ENCODE measurements at places on chromosomes 6 and 20.

- peak; percentile 72 for DNase-seq
These were observed 204.2 kb downstream of the KCNQ5 start for GRCh38 chr6:72826037-72826436.

GRCh38 chr6:53360093-53360912 is 11.6 kb upstream of the ELOVL5 start:
- peak; percentile 54 for DNase-seq

- no peak for DNase-seq
These were observed 71.3 kb downstream of the OTOR start for GRCh38 chr20:16819483-16819882.

- no peak for DNase-seq
These were observed 328.1 kb downstream of the HACE1 start for GRCh38 chr6:104531646-104532045.

DNA sequence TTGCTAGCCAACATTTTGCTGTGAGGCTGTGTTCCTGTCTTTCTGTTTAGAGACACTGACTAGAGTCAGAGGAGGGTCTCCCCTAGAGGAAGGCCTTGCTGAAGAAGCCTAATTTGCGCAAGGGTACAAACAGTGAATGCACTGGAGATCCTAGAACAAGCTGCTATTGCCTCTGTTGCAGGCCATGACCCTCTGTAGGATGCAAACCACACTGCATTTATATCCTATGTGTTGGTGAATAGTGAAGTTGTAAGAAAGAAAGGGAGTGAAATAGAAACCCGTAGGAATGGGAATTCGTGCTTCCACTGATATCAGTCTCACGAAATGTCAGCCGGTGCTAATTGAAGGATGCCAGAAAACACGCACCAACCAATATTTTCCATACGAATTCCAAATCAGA is 88.2 kb downstream of the GJA1 start:
- DNase-seq, result no peak

DNA sequence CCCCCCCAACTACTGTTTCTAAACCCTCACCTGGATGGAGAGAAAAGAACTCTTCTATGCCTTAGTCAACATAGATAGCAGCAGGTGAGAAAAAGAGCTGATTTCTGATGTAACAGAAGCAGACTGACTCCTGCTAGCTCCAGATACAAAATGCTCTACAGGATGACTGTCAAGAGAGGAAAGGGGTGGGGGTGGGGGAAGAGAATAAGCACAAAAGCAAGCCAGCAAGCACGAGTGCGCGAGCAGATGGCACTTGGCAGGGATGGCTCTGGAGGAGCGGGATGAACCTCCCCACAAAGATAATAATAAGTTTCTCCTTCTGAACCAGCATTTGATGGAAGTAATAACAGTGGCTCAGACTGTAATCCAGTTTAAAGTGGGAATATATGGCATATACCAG is 45.6 kb upstream of the SPDEF start:
- no peak for DNase-seq

- DNase-seq, result no peak
These were observed 633.1 kb downstream of the GRIK2 start for GRCh38 chr6:102026649-102027048.

GRCh38 chr6:40900791-40901190 is 138.2 kb downstream of the UNC5CL start:
- no peak for DNase-seq

DNA sequence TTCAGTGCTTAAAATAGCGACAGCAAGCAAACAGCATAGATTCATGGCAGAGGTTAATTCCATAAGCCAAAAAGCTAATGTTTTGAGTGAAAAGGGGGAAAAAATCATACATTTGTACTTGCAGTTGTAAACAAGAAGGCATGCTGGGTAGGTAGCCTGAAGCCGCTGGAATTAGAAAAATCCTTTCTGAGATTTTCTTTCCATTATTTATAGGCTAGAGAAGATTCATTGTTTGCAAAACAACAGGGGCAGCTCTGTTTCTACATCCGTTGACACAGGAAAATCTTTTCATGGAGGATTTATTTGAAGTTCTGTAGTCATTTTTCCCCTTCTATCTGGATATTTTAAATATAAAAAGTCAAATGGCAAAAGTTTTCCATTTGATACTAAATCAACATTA is 843.9 kb downstream of the QKI start:
- DNase-seq, result no peak

DNA sequence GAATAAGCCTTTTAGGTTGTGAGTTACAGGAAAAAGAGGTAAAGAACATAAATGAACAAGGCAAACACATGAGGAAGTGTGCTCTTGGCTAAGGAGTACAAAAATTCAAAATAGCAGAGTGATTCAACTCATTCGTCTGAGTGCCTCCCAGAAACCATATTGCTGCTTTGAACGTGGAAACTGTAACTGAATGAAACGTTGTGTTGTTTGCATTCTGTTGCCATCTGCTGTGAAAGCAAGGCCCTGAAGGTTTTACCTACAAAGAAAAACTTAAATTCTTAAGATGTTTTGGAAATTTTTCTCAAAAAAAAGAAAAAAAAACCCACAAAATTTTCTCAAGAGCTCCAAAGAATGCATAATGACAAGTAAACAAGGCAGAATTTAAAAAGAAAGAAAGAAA is 375.4 kb upstream of the HS3ST5 start:
- no peak for DNase-seq

GRCh38 chr6:113873043-113873667 is 16.0 kb downstream of the MARCKS start:
- no peak for DNase-seq

DNA sequence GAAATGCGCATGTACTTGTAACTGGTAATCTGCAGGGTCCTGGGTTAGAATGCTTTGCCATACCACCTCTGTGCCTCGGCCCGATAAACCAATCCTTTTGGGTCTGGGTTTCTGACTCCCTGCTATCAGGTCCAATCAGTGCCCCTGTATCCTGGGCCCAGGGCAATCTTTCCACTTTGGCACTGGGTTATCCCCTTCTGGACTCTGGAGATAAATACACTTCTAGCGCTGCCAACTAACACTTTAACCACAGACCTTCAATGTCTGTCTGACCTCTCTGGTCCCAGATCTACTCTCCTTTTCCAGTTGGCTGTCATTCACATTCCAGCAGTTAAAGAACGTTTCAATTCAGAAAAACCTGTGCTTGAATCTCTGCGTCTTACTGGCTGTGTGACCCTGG is 55.3 kb downstream of the DNAAF9 start:
- DNase-seq, result no peak

DNA sequence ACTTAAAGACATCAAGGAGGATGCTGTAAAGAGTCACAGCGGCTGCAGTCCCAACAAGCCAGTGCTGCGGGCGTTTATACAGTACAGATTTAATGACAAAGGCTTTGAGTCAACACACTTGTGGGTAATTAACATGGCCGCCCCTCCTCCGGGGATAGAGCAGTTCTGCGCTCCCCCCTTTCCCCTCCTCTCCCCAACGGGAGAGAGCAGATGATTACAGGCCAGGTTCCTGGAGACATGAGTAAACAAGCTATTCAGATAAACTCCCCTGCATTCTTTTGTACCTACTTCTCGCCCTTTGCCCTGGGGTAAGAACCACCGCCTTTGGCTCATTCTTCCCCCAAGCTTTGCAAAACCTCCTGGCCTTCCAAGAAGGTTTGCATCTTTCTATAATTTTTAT is 23.6 kb upstream of the FABP7 start:
- DNase-seq, result no peak

DNA sequence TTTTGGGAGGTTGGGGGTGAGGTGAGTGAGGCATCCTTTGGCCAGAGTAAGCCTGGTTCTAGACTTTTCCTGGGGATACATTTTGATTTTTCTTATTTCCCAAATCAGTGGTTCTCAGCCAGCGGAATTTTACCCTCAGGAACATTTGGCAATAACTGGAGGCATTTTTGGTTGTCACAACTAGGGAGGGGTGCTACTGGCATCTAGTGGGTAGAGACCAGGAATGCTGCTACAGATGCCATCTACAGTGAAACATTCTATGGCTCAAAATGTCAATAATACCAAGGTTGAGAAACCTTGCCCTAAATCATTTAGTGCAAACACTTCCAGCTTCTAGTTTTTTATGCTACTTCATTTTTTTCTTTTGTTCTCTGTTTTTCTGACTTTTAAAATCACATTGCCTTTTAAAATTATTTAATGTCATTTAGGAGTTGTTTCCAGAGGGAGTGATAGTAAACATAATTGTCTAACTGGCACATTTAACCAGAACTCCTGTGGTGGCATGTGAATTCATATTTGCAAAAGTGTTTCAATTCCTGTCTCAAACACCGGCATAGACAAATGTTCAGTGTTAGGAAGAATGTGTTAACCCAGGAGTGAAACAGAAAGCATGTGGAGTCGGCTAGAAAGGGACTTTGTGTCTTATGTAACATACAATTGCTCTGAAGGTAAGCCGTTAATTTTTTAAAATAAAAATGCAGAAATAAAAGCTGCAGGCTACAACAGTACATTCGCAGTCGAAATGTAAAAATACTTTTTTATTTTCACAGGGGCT is 59.0 kb downstream of the QRSL1 start:
- no peak for DNase-seq

Data from fibroblast of mammary gland (primary cell).